WTC11 (cell line): ENCODE measurements at places on chromosomes 11 and 22.

DNA sequence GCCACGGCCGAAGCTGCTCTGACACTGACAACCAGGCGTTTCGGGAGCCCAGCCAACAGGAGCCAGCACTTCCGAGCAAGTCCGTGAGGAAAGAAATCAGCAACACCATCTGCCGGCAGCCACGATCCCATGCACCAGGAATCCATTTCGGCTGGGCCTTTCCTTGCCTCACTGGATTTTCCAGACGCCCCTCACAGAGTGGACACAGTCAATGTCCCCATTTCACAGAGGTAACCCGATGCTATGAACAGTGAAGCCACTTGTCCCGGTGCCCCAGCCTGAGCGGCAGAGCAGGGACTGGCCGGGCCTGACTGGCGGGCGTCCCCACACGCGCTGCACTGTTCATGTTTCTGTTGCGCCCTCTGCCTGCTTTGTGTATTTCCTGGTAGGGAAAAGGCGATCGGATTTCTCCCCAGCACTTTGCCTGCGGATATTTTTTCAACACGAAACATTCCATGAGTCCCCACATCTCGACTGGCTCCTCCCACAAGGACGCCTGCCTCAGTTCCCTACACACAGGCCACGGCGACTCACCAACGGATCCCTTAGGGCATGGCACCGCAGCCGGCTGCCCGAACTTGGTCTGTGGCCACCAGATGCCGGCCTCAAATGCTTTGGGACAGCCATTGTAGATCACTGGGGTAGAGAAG, 55.3 kb downstream of the TRMU start:
- DNase-seq: no peak

DNA sequence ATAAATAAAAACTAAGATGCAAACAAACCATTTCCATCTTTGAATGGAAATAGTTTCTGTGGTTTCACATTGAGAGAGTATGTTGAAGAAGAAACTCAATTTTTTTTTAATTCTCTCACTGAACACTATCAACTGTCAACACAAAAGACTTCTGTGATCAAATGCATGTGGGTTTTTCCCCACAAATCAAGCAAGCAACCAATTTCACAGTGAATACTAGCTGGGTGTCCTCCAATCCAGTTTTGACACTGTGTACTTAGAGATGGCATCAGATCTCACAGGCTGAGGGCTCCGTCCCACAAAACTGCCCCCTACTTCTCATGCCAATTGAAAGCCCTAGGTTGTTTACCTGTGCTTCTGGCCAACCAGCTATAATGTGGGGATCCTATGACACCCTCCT, 34.5 kb downstream of the CTSC start:
- DNase-seq: no peak

GRCh38 chr11:123122341-123122740, 60.4 kb upstream of the HSPA8 start:
- no peak for DNase-seq

GRCh38 chr11:128779036-128779435, 85.2 kb downstream of the FLI1 start:
- no peak for DNase-seq

GRCh38 chr22:49492308-49492707, 335.4 kb downstream of the BRD1 start:
- DNase-seq: no peak

GRCh38 chr22:44127356-44127755, 53.4 kb upstream of the PARVG start:
- no peak for DNase-seq
